ENCODE measurements at places on chromosomes 6 and 20.

- DNase-seq, result no peak
Observed at GRCh38 chr6:163937071-163937470, 522.6 kb downstream of the QKI start.

- no peak for DNase-seq
Observed at GRCh38 chr20:4605166-4605565, 116.5 kb upstream of the PRND start.

- DNase-seq, result no peak
Observed at GRCh38 chr6:91534614-91535013, 947.7 kb upstream of the MAP3K7 start.

GRCh38 chr6:24918641-24919055, 17.1 kb downstream of the RIPOR2 start:
- DNase-seq, result no peak

Measured in cortex of kidney (tissue), 1 donor.